ENCODE measurements at places on chromosomes 3 and 15. TPM values are rescaled to one million over a fixed set of nuclear protein-coding genes. Genes with fewer than 3 reads are reported as not detected.
A peak's percentile ranks its signal among the peaks of the same experiment; 100 is the strongest.

GRCh38 chr3:46289966-46290365, 47.7 kb downstream of the CCR3 start:
- no peak for DNase-seq

GRCh38 chr3:141323936-141324704, 44.2 kb upstream of the ZBTB38 start:
- DNase-seq = no peak

DNA sequence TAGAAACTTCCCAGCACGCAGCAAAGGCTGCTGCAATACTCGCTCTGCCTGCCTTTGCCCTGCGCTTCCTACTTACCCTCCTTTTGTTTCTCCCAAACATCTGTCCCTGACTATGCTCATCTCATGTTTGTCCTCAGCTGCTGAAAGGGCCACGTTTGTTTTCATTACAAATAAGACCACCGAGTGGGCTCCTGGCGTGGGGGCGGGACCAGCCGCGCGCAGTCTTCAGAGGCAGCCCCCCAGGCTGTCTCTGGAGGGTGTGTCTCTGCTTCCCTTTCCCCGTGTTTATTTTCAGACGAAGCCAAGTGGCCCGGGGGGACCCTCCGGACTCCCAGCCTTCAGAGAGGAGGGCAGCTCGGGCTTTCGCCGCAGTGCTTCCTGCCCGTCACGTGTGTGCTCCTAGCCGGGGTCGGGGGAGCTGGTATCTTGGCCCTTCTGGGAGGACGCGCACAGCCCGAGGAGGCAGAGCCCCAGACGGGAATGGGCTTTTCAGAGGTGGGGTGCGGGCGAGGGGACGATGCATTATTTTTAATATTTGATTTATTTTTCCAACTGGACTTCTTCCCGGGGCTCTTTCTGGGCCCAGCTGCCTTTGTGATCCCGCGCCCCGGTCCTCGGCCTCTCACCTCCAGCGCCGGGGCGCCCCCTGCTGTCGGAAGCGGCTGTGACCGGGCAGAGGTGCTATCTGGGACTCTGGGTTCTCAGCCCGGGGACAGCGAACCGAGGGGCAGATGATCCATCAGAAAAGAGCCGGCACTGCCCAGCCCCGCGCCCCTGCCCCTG, 70.0 kb upstream of the CGNL1 start:
- peak; percentile 83 for DNase-seq

GRCh38 chr15:87082581-87082980, 1002.9 kb downstream of the AGBL1 start:
- no peak for DNase-seq

- DNase-seq = no peak
Measured at GRCh38 chr3:44890258-44890657, 15.8 kb downstream of the TGM4 start.

GRCh38 chr15:87121336-87121735, 1041.7 kb downstream of the AGBL1 start:
- DNase-seq = no peak

DNA sequence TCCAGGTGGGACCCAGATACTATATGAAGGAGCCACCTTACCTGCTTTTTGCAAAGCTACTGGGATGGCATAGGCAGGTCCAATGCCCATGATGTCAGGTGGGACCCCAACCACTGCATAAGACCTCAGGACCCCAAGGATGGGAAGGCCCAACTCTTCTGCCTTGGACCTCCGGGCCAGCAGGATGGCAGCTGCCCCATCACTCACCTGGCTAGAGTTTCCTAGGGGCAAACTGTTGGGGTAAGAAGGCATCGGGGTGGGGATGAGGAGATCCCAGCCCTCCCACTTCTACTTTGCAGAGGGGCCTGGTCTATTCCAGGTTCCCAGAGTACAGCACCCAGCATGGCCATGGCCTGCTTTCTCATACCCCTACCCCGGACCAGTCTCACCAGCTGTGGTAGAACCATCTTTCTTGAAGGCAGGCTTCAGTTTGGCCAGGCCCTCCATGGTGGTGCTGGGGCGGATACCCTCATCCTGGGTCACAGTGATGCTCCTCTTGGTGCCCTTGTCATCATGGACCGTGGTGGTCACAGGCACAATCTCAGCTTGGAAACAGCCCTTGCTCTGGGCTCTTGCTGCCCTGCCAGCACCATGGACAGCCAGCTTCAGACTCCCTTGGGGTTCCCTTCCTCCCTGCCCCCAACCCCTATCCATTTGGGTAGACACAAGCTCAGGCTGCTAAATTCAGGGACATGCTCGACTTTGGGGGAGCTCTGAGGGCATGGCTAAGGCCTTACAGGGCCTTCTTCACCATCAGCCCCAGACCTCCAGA, 10.6 kb downstream of the ACAA1 start:
- DNase-seq = no peak

GRCh38 chr3:159804726-159805410, 183.8 kb upstream of the IL12A start:
- DNase-seq = peak; percentile 57

DNA sequence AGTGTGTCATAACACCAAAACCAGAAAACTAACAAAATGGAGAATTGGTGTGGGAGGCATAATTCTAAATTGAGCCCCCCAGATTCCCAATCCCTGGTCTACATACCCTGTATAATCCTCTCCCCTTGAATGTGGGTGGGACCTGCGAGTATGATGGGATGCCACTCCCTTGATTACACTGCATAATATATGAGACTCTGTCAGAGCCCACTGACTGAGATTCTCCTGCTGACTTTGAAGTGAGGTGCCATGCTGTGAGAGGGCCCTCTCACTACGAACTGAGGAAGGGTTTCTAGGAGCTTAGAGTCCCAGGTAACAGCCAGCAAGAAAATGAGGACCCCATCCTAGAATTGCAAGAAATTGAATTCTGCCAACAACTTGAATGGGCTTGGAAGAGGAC, 49.5 kb downstream of the GPR176 start:
- DNase-seq = no peak

GRCh38 chr3:94256888-94257813, 194.3 kb downstream of the NSUN3 start:
- DNase-seq = no peak

DNA sequence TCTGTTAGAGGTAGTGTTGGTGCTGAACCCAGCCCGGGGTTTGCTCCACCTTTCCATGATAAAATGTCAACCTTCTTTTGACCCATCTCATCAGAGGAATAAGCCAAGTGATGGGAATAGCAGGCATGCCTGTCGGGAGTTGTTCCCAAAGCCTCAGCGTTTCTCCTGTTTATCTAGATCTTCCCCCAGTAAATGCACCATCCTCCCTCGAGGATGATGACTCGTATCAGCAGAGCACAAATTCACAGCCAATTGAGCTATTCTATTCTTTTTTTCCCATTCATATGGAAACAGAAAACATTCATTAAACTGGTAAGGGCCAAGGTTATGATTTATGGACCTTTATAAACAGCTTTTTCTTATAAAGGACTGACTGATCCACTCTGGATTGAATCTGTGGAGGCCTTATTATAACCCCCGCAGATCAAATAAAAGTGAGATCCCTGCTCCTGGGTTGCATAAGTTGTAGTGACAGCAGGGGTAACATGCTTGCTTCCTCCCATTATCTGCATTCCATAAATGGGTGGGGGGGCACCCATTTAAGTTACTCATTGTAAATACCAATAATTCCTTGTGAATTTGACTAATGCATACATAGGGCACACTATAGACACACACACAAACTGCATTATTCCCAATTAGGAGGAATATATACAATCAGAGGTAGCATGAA, 207.3 kb downstream of the PLCL2 start:
- DNase-seq = no peak

DNA sequence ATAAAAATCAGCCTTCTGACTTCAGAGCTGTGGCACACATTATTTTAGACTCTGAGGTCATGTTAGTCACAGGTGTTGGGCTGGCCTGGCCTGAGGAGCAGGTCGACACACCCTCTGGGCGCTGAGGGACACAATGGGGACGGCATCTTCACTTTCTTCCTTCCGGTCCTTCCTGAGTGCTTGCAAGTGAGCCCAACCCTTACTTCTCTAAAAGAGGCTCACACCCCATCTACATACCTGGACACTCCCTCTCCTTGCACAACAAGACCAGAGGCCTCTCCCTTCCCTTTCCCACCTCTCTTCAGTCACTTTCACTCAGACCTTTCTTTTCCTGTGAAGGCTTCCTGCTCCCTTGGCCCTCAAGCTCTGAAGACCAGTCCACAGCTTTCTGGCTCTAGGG, 85.4 kb downstream of the XXYLT1 start:
- DNase-seq = no peak

GRCh38 chr3:144499001-144499930, 527.6 kb downstream of the DIPK2A start:
- DNase-seq = no peak

DNA sequence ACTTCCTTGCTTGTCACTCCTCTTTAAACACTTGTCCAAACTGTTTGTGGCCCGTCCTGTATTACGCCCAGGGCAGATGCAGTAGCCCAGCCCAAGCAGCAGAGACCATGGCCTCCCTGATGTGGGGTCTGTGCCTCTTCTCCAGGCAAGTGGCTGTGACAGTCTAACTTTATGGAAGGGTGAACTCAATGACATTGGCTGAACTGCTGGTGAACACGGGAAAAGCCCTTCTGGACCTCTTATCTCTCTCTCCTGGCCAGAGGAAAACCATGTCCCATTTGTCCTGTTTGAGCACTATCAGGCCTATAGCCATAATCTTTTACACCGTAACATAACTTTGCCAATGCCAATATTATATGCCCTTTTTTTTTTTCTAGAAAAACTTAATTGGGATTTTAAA, 67.6 kb downstream of the SMAD3 start:
- no peak for DNase-seq

- DNase-seq = no peak
Measured at GRCh38 chr15:91776104-91776503, 77.4 kb upstream of the SLCO3A1 start.

- no peak for DNase-seq
Measured at GRCh38 chr3:49629866-49630265, 44.3 kb upstream of the APEH start.

DNA sequence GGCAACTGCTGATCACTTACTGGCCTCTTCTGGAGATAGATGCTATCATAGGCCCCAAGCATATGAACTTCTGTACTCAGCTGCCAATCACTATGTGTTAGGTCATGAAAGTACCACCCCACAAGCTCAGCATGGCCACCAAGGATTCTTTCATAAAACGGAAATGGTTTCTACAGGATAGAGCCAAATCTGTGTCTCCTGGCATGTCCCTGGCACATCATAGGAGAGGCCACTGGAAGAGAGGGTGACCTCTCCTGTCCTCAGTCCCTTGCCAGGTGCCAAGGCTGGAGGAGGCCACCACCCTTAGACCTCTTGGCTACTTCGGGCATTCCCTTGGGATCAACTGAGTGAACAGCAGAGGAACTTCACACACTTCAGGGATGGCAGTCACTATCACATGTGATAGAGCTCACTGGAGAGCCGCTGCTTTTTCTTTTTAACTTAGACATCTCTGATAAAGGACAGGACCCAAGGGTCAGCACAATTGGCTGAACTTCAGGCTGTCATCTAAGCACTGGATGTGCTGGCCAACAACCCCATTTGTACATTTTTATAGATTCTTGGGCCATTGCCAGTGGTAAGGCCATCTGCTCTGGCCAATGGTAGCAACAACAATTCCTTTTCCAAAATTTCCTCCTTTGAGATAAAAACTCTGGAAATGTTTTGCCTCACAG, 425.2 kb downstream of the SQOR start:
- DNase-seq = peak; percentile 11

GRCh38 chr3:45488591-45488990, 100.2 kb downstream of the LARS2 start:
- no peak for DNase-seq

GRCh38 chr3:148466980-148467740, 230.5 kb upstream of the AGTR1 start:
- DNase-seq = no peak

DNA sequence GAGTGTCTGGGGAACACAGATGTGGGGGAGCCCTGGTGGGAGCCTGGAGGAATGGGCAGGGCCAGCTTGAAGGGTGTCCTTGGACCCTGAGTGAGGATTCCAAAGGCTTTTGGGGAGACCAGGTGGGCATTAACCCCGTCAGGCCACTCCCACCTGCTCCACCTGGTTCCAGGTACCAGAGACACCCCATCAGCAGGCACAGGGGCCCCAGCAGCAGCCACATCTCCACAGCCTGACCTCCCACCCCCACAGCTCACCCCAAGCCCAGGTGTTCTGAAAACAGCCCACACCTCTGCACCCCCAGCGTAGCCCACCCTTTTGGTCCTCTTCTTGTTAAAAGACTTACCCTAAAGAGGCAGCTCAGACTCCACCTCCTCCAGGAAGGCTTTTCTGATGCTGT, 102.1 kb upstream of the PRR20G start:
- DNase-seq = no peak

GRCh38 chr3:70805061-70805889, 492.8 kb upstream of the MDFIC2 start:
- peak; percentile 75 for DNase-seq

DNA sequence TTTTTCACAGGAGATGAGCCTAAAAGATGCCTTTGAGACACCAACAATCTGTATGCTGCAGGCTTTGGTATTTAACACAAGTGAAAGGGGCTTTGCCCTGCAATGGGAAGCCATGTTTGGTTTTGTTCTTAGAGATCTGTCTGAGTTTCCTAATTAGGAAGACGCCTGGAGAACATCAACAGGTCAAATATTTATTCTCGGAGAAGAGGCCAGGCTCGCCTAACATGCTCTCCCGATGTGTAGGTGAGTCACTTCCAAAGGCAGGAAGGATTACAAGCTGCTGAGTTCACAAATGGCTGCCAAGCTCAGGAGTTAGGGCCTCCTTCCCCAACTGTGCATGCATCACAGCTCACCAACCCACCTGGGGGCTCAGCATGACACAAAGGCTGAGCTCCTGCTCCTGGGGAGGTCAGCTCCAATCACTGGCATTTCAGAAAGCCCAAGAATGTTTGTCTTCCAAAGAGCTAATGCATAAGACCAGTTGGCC, 119.5 kb upstream of the PRICKLE2 start:
- DNase-seq = no peak

GRCh38 chr3:53071882-53072431, 26.1 kb upstream of the SFMBT1 start:
- DNase-seq = no peak

DNA sequence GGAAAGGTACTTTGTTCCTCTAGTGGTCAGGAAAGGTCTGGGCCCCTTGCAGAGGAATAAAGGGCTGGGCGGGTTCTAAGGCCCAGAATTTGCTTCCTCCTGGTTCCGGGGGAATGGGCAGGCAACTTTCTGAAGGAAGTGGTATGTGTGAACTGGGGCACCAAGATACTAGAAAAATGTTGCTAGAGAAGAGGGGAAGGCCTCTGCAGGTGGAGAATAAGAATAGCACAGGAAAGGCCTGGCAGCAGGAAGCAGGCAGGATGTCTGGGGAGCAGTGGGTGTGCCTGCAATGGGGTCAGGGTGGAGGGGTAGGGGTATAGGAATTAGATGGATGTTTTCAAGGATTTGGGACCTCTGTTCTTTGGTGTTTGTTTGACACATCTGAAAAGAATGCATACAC, 2.0 kb downstream of the SLC22A13 start:
- DNase-seq = no peak

The GPR87 gene
- polyA plus RNA-seq = 5.0 TPM

The MST1 gene
- 3.8 TPM for polyA plus RNA-seq

The C2CD4A gene
- polyA plus RNA-seq = not detected

The CCR5 gene
- 0.29 TPM for polyA plus RNA-seq

The GOLGA6D gene
- 0.10 TPM for polyA plus RNA-seq

The ADCY5 gene
- polyA plus RNA-seq = 4.0 TPM

The SERPINI2 gene
- not detected for polyA plus RNA-seq

The CASR gene
- polyA plus RNA-seq = not detected

The ZBTB20 gene
- 20.0 TPM for polyA plus RNA-seq

Data from muscle of arm (tissue), 14 donors.